Stimulated activated CD8-positive, alpha-beta memory T cell treated with anti-CD3 and anti-CD28 coated beads, Interleukin-7, amount 100 ng/mL, for 24 hours (primary cell): ENCODE measurements at places on chromosomes 5 and 9.

- DNase-seq = no peak
Observed at GRCh38 chr5:133336969-133337410, 275.4 kb downstream of the FSTL4 start.

DNA sequence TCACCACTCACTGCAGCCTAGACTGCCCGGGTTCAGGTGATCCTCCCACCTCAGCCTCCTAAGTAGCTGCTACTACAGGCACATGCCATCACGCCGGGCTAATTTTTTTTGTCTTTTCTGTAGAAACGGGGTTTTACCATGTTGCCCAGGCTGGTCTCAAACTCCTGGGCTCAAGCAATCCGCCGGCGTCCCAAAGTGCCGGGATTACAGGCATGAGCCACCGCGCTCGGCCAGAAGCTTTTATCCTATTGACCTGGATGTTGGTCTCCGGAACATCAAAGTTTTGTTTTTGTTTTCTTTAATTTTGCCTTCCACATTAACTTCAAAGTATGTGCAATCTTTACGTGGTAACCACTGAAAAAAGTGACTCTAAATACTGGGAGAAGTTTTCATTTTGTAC, 42.4 kb upstream of the FST start:
- no peak for DNase-seq

DNA sequence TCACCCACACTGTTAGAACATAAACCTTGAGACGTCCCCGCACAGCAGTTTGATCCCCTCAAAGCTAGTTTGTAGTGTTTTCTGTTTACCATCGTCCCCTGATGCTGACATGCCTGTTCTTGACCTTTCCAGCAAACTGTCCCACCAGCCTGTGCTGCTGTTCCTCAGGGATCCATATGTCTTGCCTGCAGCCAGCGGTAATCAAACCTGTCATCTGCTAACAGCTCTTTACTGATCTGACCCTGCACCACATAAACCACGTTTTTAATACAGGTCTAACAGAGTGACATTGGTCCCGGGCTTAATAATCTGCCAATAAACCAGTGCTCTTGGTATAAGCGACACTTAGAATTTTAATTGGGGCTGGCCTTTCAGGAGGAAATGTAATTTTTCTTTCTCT, 34.7 kb downstream of the PPIC start:
- DNase-seq = no peak

GRCh38 chr9:36045610-36046009, 8.9 kb downstream of the RECK start:
- DNase-seq = no peak

GRCh38 chr5:170611449-170612090, 107.8 kb downstream of the KCNIP1 start:
- DNase-seq = no peak
